ENCODE measurements at places on chromosomes 7 and 10.

DNA sequence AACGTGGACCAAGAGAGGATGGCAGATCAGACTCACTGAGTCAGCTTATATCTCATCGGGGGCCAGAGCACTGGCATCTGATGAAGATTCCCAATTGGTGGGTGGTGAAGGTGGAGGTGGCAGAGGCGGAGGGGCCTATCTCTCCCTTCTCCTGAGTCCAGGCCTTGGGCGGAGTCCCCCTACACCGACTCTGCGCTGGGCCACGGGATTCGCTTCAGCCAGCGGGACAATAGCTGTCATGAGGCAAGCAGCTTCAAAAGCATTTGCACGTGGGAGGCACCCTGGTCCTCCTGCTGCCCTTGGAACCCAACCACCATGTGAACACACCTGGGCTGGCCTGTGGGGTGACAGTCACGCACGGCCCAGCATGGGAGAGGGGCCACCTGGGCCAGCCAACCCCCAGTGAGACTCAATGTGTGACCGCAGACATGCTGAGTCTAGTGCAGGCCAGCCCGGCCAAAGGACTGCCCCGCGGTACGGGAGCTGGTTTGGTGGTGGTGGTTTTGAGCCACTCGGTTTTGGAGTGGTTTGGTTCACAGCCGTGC is 466.8 kb upstream of the FOXK1 start:
- DNase-seq: no peak

GRCh38 chr7:25860275-25861163 is 291.5 kb upstream of the NFE2L3 start:
- DNase-seq: no peak

DNA sequence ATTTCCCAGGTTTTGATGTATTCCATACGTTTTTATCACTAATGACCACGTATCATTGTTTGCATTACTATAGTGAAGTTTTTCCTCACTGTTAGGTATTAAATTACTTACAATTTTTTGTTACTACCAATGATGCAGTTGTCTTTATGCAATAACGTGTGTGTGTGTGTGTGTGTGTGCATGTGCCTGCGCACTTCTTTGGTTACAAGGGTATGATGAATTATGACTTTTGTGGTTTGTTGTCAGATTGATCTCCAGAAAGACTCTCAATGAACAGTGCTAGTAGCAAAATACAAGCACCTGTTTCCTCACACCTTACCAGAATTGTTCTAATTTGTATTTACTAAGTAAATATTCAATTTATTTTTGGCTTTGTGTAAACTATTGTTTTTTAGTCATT is 51.5 kb downstream of the MCMBP start:
- DNase-seq: no peak

GRCh38 chr10:32120147-32120546 is 63.9 kb upstream of the KIF5B start:
- no peak for DNase-seq

DNA sequence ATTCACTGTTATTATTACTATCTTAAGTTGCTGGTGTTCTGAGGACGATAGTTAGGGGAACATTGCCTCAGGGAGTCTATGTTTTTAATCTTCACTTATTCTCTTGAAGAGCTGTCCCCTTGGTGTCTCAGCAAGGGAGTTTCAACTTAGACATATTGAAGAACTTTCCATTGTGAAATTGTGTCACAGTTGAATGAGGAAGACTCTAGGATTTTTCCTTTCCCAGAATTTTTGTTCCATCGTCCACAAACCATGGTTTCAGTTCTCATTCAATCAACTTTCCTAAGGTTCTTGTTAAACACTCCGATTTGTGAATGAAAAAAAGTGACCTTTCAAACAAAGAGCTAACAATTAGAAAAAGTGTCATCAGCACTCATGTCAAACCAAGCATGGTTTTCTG is 128.3 kb downstream of the GATA3 start:
- DNase-seq: no peak
